ENCODE measurements at places on chromosomes 3 and 15.

DNA sequence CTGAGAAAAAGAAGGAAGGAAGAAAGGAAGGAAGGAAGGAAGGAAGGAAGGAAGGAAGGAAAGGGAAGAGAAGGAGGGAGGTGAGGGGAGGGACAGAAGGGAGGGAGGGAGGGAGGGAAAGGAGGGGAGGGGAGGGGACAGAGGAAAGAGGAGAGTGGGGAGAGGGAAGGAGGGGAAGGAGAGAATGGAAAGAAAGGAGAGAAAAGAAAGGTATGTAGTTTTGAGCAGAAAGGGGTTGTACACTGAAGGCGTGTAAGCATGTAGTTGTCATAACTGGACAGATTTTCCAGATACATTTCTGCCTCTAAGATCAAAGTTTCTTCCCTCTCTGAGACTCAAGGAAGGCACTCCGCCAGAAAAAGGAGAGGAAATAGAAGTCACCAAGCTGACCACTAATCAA lies 113.4 kb upstream of the KBTBD8 start:
- no peak for DNase-seq

GRCh38 chr3:128354788-128355542 lies 111.7 kb downstream of the DNAJB8 start:
- no peak for DNase-seq

DNA sequence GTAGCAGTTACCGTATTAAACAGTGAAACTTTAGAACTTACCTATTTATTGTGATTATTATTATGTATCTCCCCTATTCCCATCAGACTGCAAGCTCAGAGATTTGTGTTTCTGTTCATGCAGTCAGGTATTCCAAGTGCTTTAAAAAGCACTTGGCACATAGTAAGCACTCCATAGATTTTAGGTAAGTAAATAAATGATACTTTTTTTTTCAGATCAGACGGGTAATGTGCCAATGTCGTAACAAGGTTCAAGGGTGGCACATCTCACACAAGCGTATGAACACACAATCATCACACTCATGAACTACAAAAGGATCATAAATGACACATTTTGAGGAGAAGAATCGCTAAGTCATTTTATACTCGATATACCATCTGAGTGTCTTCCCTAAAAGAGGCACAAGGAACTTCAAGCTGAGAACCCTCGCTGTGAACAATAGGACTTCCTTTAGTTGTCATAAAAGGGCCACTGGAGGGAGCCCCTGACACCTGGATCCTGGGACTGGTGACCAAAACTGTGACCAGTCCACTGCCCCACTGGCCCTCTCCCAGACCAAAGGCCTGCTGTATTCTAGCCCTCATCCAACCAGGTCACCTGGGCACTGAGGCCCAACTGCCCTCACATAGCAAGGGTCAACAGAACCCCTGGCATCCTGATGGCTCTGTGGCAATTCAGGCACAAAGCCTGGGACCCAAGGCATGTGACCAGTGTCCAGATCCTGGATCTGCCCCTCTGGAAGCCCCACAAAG lies 32.1 kb downstream of the KIF9 start:
- DNase-seq: peak; percentile 30

- DNase-seq: no peak
Observed at GRCh38 chr3:170159459-170159858, 22.1 kb downstream of the PHC3 start.

GRCh38 chr3:39124876-39125840 lies 17.7 kb downstream of the TTC21A start:
- no peak for DNase-seq

DNA sequence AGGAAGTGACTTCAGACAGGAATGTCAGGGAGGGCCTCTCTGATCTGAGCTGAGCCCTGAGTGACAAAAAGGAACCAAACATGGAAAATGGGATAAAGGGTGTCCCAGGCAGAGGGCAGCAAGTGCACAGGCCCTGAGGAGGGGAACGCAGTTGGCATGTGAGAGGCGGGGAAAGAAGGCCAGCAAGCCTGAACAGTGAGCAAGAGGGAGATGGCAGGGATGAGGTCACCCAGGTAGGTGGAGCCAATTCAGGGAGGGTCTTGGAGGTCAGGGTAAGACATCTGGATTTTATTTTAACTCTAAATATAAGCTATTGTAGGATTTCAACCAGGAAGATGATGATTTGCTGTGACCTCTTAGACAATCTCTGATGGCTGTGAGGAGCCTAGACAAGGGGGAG lies 167.7 kb downstream of the LRTM1 start:
- no peak for DNase-seq

DNA sequence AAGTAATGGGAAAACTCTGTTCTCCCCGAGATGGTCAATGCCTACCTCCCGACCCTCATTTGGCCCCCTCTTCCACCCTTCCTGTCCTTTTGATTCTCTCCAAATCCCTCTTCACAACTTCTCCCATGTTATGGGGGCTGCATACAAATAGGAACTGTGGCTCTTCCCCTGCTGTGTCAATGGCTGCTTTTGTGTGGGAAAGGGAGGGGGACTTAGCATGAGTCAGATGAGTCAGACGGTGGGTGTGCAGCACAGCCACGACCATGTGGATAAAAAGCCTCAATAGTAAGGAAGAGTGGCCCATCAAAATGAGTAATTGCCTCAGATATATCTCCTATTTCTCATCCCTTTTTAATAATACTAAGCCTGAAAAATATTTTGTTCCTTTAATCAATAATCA lies 31.9 kb downstream of the SPATA16 start:
- DNase-seq: no peak

DNA sequence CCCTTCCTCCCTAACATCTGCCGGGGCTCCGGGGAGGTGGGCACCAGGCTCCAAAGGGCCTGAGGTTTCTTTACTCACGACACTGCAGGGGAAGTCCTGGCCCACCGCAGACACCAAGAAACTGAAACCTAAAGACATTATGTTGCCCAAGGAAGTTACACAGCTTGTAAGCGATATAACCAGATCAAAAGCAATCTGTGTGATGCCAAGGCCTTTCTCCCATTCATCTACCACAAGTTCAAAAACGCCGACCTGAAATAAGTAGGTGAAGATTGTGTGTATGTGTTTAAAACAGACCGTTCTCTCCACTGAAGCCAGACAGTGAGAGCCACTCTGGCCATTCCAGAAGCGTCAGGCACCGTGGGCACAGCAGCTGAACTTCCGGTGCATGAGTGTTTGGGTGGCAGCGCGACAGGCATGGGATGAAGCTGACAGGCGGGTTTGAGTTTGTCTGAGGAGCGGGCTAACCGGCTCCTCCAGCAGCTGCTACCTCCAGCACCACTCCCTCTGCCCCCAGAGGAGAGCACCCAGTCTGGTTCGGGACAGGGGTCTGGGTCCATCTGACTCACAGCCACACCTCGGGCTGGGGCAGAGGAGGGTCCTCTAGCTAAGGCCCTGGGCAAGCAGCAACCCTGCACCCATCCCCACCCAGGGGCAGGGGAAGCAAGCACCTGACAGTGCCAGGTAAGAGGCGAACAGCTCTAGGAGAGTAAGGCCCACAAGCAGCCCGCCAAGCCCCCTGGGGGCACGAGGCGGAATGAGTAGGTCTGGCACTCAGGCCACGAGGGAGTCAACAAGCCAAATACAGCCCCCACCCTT lies 1.3 kb downstream of the TNK2 start:
- no peak for DNase-seq

- no peak for DNase-seq
Observed at GRCh38 chr15:67505675-67506572, 15.0 kb upstream of the C15orf61 start.

- no peak for DNase-seq
Observed at GRCh38 chr3:155835341-155836071, 18.7 kb downstream of the SLC33A1 start.

DNA sequence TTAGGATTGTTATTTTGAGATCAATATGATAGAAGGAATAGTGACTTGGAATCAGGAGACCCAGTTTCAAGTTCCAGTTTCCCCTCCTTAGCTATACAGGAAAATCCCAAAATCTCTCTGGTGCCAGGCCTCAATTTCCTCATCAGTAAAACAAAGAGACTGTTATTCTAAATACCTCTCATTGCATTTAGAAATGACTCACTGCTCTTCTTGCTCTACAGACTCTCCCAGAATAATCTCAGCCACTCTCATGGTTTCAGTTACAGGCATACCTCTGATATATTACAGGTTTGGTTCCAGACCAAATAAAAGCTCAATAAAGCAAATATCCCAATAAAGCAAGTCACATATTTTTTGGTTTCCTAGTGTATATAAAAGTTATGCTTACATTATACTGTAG lies 28.3 kb downstream of the IMPG2 start:
- DNase-seq: no peak

DNA sequence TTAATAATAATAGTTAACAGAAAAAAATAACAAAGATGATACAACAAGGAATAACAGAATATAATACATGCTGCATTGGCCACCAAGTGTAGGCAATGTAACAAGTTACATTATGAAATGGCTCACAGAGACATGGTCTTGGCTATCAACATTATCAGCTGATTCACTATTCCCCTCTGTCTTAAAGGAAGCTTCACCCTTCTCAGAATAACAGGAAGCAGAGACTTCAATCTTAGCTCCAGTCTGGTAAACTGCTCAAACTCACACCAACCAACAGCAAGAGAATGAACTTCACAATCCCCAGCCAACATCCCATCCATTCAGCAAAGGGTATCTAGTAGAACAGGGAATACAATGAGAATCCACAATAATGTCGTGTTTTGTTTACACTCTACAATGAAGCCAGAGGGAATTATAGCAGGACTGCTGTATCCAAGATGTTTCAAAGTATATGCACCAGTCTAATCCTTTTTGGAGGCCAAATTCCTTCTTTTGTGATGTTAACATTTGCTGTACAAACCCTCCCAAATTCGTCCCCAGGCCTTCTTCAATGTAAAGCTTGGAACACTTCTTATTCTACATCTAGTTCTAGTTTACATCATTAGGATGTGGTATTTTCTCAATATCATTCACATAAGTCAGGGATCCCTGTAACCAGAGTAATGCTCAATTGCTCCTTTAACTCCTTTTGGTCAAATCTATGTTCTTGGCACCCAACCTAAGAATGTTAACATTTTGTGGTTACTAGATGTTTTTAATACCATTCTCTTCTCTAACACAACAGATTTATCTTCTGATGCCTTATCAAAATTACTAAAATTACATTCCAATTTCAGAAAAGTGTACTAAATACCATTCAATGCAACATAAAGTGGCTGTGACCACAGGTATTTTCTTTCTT lies 52.4 kb upstream of the CMSS1 start:
- DNase-seq: no peak

- DNase-seq: no peak
Observed at GRCh38 chr3:177746337-177746933, 549.2 kb upstream of the TBL1XR1 start.

GRCh38 chr3:182482705-182483104 lies 310.6 kb upstream of the ATP11B start:
- DNase-seq: no peak

DNA sequence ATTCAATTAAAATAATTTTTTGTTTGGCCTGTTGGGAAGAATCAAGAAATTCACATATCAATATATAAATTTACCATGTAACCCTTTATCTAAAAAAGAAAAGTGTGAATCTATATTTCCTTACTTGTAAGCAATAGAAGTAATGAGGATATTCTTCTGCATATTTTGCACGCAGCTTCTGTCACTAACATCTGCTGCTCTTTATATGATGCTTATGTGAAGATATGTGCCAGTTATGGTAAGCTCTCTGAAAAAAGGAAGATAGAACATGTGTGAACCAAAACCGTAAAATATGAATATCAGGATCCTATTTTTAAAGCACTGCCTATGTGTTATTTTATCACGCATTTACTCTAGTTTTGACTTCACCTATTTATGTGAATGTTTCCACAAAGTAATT lies 96.4 kb upstream of the ATP11B start:
- no peak for DNase-seq

DNA sequence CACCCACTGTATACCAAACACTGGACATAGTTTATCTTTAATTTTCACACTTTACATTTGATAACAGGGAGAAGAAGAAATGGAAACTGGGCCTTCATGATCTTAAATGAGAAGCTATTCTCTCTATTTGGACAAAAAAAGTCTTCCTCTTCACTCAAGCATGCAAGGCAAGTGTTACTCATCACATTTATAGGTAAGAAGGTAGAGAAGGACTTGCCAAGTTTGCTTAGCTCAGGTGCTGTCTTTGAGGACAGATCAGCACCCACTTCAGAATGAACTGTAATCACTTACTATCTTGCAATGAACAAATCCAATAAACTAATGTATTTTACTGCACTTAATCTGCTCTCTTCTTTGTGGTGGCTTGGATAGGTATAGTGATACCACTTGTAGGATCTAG lies 1.1 kb upstream of the MYH15 start:
- no peak for DNase-seq

- no peak for DNase-seq
Observed at GRCh38 chr3:8739757-8740504, 6.3 kb downstream of the CAV3 start.

DNA sequence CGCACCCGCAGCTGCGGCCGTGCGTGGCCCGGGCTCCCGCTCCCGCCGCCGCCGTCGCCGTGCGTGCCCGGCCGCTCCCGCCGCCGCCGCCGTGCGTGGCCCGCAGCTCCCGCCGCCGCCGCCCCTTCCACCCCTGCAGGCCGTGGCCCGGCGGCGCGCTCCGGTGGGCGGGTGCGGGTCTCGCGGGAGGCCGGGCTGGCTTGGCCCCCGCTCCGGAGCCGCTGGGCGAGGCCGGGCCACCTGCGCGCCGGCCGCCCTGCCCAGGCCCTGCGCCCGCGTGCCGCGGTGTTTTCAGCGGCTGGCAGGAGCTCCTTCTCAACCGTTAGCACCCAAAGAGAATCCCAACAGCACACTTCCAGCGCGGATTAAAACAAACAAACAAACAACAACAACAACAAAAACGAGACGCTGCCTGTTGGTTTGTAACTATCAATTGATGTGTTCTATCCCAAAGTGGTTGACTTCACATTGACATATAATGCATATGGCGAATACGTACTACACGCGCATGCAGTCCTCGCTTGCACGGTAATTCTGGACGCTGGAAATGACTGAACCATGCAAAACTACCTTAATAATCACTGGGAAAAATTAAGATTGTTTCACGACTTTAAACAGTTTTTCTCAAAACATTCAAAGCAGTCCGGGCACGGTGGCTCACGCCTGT lies 113.7 kb upstream of the GOLGA8J start:
- no peak for DNase-seq

GRCh38 chr3:64082411-64082810 lies 59.1 kb upstream of the PSMD6 start:
- DNase-seq: no peak

DNA sequence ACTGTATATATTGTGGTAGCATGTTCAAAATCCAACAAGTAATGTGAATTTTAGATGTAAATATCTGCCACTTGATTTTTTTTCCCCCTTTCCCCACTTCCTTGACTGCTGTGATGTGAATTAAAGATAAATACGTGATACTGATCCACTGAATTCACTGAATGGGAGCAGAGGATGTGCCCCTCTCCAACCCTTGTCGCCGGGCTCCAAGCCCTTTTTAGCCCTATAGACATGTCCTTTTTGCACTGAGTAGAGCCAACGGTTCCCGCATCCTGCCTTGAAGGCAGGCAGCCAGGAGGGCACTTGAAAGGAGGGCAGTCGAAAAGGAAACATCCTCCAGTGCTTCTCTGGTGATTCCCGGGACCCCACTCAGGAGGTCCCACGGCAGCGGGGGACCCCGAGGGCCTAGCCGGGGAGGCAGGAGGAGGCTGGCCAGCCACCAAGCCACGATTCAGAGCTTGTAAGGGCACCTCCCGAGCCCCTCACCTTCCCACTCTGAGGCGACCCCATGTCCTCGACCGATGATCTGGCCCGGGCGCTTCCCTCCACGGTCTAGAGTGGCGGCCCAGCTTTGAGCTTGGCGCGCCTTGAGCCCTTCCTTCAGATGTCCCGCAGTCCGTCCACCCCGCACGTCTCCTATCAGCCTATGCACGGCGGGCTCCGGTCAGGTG lies 901 bp upstream of the MANF start:
- DNase-seq: no peak

All from iPS DF 19.7 (cell line).